Mammary epithelial cell (primary cell): ENCODE measurements at places on chromosomes 7 and 10. TPM values are rescaled to one million over a fixed set of nuclear protein-coding genes. Genes with fewer than 3 reads are reported as not detected.

Gene STEAP1B
- polyA plus RNA-seq = 0.26 TPM

Gene UNCX
- not detected for polyA plus RNA-seq

Gene HIP1
- polyA plus RNA-seq = 7.3 TPM

Gene IFRD1
- 14.1 TPM for polyA plus RNA-seq

Gene EXOC6
- polyA plus RNA-seq = 1.4 TPM

Gene MAGI2
- 0.02 TPM for polyA plus RNA-seq

Gene C7orf57
- polyA plus RNA-seq = 1.1 TPM

Gene MUC3A
- polyA plus RNA-seq = 0.51 TPM

Gene IFIT2
- polyA plus RNA-seq = 0.41 TPM

Gene MMRN2
- 11.6 TPM for polyA plus RNA-seq

GRCh38 chr7:50530766-50531165 lies 34.4 kb downstream of the DDC start:
- no peak for DNase-seq

DNA sequence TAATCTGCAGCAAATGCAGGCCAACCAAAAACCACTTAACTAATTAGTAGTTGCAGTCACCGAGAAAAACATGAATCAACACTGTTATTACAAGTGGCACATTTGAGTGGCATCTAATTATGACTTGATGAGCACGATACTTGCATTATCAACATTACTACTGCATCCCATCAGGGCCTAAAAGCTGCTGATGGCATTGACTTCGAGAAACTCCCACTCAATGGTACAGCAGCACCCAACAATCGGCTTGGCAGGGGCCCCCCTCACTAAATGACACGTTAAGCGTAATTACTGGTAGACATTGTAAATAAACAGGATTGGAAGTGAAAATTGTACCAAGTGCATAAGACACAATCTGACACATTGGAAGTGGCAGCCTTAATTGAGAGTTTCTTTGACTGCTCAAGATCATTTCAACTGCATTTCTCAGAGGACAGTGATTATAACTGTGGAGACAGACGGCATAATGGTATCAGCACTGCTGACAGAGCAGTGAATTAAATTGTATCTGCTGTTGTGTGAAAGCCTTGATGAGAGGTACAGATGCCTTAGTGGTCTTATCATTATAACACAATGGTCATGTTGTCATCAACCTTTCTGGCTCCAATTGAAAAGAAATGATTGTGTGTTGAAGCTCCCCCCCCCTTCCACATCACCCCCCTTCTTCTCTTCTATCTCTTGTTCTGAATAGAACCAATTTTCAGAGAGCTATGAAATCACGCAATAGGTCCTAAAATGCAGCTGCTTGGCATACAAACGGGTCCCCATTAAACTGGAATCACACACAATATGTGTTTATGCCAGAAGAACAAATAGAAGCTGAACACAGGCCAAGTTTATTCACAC lies 43.4 kb downstream of the SHTN1 start:
- DNase-seq = no peak

GRCh38 chr7:82567841-82568240 lies 124.3 kb upstream of the CACNA2D1 start:
- no peak for DNase-seq

DNA sequence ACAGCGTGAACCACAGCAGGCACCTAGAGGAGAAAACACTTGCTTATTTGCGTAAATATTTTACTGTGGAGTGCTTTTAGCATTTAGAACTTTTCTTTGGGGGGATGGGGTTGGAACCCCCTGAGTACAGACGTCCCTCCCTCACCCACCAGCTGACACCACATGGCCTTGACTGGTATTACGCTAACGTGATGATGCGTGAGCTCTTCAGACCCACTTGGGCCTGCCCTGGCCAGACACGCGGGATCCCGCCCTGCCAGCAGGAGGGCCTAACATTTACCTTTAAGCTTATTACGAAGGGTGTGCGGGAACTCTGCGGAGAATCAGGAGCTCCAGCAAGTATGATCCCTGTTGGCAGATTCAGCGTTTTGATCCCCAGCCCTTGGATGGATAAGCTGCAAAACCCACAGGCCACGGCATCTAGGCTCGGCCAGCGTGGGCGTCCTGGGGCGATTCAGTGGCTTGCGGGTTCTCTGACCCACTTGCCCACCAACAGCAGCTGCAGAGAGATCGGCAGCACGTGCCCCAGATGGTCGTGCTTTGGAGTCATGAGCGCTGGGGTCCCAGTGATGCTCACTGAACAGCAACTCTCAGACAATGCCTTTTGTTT lies 545.5 kb upstream of the FOXK1 start:
- no peak for DNase-seq

- DNase-seq = peak; percentile 93
Observed at GRCh38 chr10:101817337-101818118, 716 bp downstream of the OGA start.

GRCh38 chr7:17485904-17486303 lies 187.5 kb downstream of the AHR start:
- DNase-seq = no peak

DNA sequence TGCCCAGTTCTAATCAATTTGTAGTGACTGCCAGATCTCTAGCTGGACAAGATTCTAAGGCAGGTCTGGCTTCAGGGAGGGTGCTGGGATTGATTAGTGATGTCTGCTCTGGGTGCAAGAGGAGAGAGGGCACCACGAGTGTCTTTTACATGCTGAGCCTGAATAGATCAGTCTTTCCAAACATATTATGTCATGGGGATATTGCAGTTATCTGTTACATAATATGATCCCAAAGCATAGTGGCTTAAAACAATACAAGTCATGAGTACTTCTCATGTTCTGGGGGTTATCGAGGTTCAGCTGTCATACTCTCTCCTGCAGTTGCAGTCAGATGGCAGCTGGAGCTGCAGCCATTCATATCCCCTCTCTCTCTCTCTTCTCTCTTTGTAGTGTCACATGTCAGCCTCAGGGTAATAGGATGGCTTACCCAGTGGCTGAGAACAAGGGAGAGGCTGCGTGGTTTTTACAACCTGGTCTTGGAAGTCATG lies 26.0 kb downstream of the SLC29A3 start:
- no peak for DNase-seq

- no peak for DNase-seq
Observed at GRCh38 chr10:29434111-29434510, 145.2 kb downstream of the LYZL1 start.

DNA sequence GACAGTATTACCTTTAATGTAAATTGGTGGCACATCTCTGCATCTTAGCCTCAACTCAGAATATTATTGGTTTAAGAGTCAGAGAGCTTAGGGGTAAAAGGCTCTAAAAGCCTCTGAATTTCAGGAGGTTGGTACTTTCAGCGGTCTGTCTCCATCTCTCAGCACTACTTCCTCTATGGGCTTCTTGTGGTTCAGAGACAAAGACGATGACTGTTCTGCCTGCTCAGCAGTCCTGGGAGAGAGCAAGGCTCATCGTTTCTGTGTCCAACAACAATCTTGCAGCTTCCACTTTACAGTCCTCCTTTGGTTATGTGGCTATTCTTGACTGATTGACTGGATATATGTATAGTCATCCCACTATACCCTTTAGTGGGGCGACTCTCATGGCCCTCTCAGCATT lies 394.7 kb downstream of the AUTS2 start:
- no peak for DNase-seq

DNA sequence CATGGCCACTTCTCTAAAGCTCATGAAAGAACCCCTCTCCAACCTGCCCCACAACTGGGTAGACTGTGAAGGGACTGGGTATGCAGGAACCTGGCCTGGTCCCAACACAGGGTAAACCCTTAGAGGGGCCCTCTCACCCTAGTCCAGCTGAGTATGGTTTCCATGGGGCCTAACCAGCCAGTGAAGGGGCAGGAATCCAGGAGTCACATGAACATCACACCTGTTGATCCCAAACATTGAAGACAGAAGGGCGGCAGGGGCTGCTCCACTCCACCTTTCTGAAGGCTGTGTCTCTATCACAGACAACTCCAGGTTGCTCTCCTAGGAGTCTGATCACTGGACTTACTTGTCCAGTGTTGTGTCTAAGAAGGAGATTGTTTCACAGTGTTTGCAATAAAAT lies 30.8 kb downstream of the GRID1 start:
- no peak for DNase-seq

GRCh38 chr10:12479437-12479844 lies 130.1 kb downstream of the CAMK1D start:
- DNase-seq = no peak

DNA sequence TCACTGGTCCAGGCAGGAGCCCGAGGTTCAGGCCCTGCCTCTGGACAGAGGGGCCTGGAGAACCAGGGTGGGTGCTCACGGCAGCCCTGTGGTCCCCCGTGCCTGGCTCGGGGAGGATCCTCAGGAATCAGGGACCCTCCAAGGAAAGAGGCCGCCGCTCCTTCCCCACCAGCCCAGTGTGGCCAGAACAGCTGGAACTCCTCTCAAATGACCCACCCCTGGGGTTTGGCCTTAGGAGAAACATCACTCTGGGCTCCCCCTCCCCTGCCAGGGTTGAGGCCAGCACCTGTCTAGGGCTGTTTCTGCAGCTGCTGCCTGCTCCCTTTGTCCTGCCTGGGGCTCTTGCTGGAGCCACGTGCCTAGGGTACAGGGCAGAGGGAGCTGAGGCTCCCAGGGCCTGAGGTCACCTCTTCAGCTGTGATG lies 161.0 kb downstream of the RNF216 start:
- no peak for DNase-seq

GRCh38 chr10:48684792-48685623 lies at the start of gene WDFY4:
Gene WDFY4 (plus strand): TSS chr10:48684873. CDS start chr10:48709733, 24,860 bp downstream.
- DNase-seq = no peak

DNA sequence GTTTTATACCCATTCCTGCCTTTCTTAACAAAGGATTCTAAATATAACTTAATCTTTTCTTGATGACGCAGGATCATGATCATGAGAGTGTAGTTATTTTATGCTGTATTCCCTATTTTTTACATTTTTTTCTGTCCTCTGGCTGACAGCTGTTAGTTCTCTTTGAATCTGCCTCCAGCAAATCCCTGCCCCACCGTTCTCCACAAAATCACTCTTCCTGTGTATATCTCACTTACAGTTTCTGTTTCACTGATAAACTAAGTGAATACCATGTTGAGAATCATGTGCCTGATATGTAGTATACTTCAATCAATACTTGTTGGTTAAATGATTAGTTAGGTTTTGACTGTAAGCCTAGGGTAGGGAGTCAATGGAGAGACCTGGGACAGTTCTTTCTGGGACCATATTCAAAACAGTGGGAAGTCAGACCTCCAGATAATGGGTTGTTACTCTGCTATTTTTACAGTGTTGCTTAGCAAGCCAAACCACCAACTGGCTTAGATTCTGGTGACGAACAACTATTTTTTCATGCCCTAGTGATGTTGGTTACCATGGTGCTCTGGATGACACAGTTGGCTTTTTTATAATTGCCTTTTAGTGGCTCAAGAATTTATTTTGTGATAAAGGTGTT lies 12.8 kb downstream of the CNNM1 start:
- DNase-seq = peak; percentile 8

DNA sequence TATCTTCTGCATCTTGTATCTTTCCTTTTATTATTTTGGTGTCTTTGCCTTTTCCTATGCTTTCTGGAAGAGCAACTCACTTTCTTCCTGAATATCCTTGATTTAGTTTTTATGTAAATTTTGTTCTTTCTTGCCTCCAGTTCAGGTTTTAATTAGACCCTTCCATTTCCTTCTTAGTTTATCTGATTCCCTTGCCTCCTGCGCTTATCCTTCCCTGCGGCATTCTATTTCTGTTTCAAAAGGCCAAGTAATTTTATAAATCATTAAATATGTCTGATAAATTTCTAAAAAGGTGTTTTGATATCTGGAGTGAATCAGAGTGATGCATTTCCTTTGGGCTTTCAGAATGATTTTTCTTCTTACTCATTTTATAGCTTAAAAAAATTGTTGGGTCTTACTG lies 167.7 kb upstream of the WDR11 start:
- DNase-seq = no peak

GRCh38 chr7:37220664-37221063 lies 228.0 kb downstream of the ELMO1 start:
- no peak for DNase-seq

- no peak for DNase-seq
Observed at GRCh38 chr7:34222316-34222715, 317.0 kb downstream of the BMPER start.

GRCh38 chr10:118799777-118800176 lies 45.0 kb upstream of the CACUL1 start:
- DNase-seq = peak; percentile 90

- DNase-seq = no peak
Observed at GRCh38 chr7:106774213-106774767, 90.8 kb upstream of the PIK3CG start.

GRCh38 chr7:36116347-36117202 lies 36.5 kb upstream of the EEPD1 start:
- DNase-seq = peak; percentile 53
